GM12892 (cell line): ENCODE measurements at places on chromosomes 4 and X.

GRCh38 chr4:2809610-2810180 lies 16.8 kb downstream of the SH3BP2 start:
- DNase-seq: no peak

DNA sequence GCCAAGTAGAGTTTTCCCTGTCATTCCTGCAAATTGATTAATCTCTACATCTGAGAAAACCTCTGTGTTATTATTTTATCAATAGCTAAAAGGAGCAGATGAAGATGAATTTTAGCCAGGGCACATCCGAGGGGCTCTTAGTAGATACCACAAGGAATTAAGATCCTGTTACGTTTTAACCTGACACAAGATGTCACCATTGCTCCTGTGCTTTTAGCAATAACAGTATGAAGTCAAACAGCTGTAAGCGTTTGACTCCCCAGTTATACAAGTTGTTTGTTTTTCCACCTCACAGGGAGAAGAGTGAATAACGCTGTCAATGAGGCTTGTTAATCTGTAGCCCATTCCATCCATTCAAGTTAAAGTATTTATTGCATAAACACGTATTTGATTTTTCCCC lies 76.0 kb upstream of the AP1S2 start:
- no peak for DNase-seq

GRCh38 chrX:38805432-38806389 lies 4.5 kb downstream of the MID1IP1 start:
- peak; percentile 25 for DNase-seq

DNA sequence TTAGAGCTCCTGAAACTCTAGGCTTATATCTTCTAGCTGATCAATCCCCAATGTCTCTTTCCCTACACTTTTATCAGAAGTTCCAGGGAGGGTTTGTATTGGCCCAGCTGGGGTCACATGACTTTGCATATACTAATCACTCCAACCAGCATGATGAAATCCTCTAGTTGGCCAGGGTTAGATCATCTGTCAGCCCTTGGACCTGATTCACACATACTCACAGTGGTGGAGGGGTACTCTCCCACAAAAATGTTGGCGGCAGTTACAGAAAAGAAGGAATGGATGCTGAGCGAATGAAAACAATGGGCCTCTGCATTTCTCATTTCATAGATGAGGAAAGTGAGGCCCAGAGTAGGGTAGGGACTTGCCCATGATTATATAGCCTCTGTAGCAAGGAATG lies 151.1 kb downstream of the PJA1 start:
- DNase-seq: no peak

DNA sequence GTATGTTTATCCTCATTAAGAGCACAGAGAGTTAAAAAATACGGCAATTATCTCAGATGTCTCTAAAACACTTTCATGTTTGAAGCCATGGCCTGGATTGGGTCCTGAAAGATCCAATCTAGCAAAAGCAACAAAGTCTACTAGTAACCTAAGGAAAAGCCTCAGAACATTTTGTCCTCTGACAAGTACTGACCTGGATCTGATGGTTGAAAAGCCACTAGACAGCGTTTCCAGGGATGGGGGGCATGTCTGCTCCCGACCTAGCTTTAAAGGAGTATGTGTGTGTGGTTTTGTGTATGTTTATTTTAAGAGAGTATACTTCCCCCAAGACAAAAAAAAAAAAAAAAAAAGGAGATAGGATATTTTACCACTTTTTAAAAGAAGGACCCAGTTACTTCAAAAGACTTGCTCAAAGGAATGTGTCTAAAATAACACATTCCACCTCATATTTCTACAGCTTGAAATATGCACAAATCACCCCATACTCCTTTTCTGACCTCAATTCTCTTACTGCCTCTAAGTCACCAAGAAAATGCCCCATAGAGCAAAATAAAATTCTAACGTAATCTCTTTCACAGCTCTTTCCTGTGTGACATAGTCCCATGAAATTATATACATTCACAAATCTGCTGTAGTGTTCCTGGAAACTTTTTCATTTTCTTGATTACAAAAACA lies 189.0 kb upstream of the TTC29 start:
- no peak for DNase-seq

DNA sequence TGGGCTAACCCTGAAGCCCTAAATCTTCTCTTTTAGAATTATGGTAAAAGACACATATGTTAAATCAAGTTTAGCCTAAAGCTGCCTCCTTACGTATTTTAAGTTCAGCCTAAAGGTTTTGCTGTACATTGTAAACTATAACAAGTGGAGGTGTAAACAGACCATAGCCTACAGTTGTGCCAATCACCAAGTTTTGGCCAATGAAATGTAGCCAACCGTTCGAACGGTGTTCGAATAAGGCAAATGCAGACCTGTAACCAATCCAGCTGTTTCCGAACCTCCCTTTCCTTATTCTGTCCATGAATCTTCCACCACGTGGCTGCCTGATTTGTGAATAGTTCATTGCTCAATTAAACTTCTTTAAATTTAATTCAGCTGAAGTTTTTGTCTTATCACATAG lies 52.1 kb upstream of the TBC1D9 start:
- no peak for DNase-seq

GRCh38 chr4:3863841-3864741 lies 97.9 kb downstream of the ADRA2C start:
- no peak for DNase-seq
